ENCODE measurements at places on chromosomes 11 and 22. TPM values are rescaled to one million over a fixed set of nuclear protein-coding genes. Genes with fewer than 3 reads are reported as not detected.

Gene OR8A1
- polyA plus RNA-seq = not detected

GRCh38 chr22:22703715-22704114 is 59.3 kb downstream of the GGTLC2 start:
- DNase-seq = no peak

GRCh38 chr11:112364962-112365481 is 104.4 kb upstream of the PLET1 start:
- DNase-seq = no peak

Gene FAM227A
- polyA plus RNA-seq = 0.08 TPM

GRCh38 chr11:9901943-9902342 is 238.1 kb downstream of the SWAP70 start:
- no peak for DNase-seq

Gene DGCR6
- 1.4 TPM for polyA plus RNA-seq

GRCh38 chr22:47601666-47602065 is 839.2 kb downstream of the TBC1D22A start:
- no peak for DNase-seq

Gene AIFM3
- polyA plus RNA-seq = not detected

- no peak for DNase-seq
Measured at GRCh38 chr22:45572444-45572843, 69.8 kb downstream of the FBLN1 start.

Gene MRGPRE
- not detected for polyA plus RNA-seq

Gene HTR3B
- polyA plus RNA-seq = not detected

Measured in CD8-positive, alpha-beta memory T cell (primary cell).